ENCODE measurements at places on chromosomes 7 and 10.

DNA sequence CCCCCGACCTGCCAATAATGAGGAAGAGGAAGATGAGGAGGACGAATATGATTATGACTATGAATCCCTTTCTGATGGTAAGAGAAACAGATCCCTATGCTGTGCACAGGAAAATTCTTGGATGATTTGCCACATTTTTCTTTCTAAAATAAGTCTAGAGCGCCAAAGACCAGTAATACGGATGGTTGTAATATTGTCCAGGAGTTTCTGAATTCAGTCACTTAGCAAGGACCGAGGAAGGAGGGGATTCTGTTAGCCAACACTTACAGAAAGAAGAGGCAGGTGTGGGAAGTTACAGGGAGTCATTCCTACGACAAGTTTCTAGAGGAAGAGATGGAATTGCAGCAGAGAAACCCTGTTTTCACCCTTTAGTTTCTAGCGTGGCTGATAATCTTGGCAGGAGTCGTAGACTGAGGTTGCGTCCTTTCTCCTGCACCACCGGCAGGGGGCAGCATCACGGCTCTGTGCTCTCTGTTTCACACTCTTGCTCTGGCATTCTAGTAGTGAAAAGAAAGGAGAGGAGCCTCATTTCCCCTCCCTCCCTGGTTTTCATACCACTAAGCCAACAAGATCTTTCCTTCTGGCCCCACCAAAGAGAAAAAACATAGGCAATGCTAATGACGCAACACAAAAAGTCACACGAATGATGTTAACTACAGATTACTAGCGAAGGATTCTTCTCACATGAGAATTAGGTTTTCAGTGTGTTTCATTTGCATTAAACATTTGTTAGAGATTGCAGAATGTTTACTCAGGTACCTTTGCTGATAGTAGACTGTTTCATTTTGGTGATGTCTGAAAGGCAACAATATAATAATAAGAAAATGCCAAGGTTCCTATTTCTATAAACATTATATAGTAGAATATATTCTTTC is 82.7 kb downstream of the NOC3L start:
- DNase-seq, result no peak

DNA sequence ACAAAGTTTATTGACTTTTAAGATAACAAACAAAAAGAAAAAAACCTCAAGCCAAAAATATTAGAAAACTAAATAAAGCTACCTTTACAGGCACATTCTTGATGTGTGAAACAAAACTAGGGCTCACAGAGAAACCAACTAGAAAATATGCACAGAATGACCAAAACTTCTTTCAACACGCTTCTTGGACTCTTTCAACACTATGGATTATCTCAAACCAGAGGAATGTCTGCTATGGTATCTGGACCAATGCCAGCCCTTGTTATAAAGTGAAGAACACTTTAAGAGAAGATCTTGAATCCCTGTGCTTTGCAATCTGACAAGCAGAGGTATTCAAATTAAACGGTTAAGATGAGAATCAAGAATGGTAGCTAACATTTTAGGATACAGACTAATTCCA is 76.6 kb downstream of the DNAJC1 start:
- no peak for DNase-seq

DNA sequence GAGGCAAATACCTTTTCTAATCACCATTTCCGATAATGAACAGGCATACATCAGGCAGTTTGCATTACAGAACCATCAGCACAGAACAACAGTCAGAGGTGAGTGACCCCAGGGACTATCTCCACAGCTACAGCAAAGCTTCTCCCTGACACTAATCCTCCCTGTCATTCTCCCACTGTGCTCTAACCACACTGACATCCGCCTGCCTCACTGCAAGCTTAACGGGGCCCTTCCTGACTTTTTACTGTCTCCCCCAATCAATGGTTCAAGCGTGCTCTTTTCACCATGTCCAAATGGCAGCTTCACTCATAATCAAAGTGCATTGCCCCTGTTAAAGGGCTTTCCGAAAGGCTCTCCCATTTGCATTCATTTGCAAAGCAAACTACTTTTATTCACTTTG is 196.3 kb downstream of the DNAJC1 start:
- DNase-seq, result no peak

DNA sequence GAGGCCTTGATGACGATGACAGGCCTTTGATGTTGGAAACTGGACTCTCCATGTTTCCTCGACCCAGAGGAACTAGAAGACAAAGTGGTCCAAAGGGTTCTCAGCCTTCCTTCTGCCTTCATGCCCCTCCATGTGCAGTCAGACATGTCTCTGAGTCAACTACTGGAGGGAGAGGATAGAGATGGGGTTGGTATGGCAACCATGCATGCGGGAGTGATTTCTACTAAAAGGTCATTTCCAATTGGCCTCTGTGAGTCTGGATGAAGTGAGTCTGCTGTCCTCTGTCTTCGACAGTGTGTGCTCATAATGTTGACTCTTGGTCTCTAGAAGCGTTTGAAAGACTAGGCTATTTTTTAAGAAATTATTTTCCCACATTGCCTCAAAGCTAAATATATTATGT is 29.2 kb downstream of the STK17A start:
- no peak for DNase-seq

DNA sequence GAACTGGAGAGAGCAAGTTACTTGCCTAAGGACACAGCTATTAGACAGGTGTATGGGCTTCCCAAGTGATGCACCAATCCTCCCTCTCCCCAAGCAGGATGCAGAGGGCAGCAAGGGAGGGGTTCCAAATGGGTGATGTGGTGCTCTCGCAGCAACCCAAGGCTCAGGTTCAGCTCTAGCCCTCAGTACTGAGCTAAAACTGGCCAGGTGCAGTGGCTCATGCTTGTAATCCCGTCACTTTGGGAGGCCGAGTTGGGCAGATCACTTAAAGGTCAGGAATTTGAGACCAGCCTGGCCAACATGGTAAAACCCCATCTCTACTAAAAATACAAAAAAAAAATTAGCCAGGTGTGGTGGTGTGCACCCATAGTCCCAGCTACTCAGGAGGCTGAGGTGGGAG is 40.7 kb downstream of the GPRIN2 start:
- no peak for DNase-seq

DNA sequence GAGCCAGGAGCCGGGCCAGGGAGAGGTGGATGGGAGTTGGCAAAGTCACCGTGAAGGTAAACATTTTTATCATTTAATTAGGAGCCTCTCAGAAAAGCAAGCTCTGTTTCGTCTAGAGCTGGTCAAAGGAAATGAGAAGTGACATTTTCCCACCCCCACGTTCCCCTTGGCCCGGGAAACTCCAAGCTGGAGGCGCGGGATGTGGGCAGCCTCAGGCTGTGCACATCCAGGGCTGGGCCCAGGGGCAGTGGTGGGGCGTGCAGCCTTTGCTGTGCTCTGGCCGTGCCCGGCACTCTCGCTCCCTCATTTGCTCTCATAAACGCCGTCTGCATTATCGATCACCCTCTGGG is 135.6 kb upstream of the RET start:
- no peak for DNase-seq

GRCh38 chr10:110505130-110505770 is 7.5 kb downstream of the DUSP5 start:
- DNase-seq, result no peak
